ENCODE measurements at places on chromosomes 7 and 10. TPM values are rescaled to one million over a fixed set of nuclear protein-coding genes. Genes with fewer than 3 reads are reported as not detected.

HEPACAM2 gene
- total RNA-seq: not detected

LDB3 gene
- total RNA-seq: 63.8 TPM

ABCA13 gene
- total RNA-seq: not detected

DNA sequence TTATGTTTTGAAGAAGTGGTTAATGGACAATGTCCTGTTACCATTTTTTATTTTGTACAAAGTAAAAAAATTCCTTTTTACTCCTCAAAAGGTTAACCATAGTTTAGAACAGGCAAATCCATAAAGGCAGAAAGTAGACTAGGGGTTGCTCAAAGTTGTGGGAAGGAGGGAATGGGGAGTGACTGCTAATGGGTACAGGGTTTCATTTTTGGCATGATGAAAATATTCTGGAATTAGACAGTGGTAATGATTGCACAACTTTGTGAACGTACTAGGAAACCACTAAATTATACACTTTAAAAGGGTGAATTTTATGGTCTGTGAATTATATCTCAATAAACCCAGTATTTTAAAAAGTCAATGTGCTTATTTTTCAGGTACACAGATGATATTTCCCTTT lies 35.4 kb upstream of the CDK14 start:
- H3K4me1 ChIP-seq: no peaks in the 10 kb centered on the region
- H3K4me3 ChIP-seq: no peak overlapping the region
- H3K27me3 ChIP-seq: no peaks in the 10 kb centered on the region
- H3K27ac ChIP-seq: no peak overlapping the region
- H3K36me3 ChIP-seq: no peaks in the 10 kb centered on the region

GRCh38 chr7:77954773-77955555 lies 156.4 kb downstream of the PHTF2 start:
- H3K27me3 ChIP-seq: no peaks in the 10 kb centered on the region
- no peak overlapping the region for H3K27ac ChIP-seq
- no peaks in the 10 kb centered on the region for H3K36me3 ChIP-seq
- no peak for DNase-seq

- H3K27ac ChIP-seq: no peak overlapping the region
- no peaks in the 10 kb centered on the region for H3K27me3 ChIP-seq
- no peaks in the 10 kb centered on the region for H3K36me3 ChIP-seq
- no peaks in the 10 kb centered on the region for H3K4me1 ChIP-seq
Measured at GRCh38 chr10:61852261-61852660, 49.2 kb upstream of the ARID5B start.

DNA sequence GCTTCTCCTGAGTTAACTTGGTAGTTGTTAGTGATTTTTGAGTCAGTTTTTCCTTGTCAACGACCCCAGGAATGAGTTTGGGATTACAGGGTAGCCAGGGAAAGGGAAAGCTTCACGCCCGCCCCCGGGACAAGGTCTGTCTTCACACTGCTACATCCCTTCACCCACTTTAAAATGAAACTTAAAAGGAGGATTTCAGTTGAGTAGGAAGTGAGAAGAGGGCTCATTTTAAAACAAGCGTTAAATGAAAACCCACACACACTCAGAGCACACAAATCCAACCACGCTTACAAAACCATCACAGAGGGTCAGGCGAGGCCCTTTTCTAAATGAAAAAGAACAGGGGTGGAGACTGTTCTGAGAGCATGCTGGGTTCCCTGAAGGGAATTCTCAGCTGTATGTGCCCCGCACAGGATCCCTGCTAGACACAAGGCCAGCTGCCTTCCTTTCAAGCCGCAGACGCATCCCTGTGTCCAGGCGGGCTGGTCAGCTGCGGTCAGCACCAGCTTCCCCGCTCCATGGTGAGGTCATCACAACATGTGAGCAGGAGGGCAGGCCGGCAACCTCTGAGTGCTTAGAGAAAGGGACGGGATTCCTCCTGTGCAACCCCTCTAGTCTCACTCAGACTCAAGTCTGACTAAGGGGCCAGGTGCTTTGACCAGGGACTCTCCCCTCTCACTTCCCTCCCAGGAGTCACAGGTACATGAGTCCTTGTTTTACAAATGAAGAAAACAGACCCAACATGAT lies 111.8 kb downstream of the EGFR start:
- peak overlapping the region; percentile 96 for H3K27ac ChIP-seq
- no peaks in the 10 kb centered on the region for H3K27me3 ChIP-seq
- DNase-seq: no peak

- H3K4me1 ChIP-seq: peaks cover 17% of the 10 kb centered on the region
- no peaks in the 10 kb centered on the region for H3K27me3 ChIP-seq
- H3K36me3 ChIP-seq: no peaks in the 10 kb centered on the region
- no peak for DNase-seq
- no peak overlapping the region for H3K4me3 ChIP-seq
Measured at GRCh38 chr10:99914236-99914635, 95.5 kb downstream of the DNMBP start.

GRCh38 chr7:130288829-130289228 lies 4.1 kb upstream of the CPA4 start:
- no peaks in the 10 kb centered on the region for H3K36me3 ChIP-seq
- peaks cover 7% of the 10 kb centered on the region for H3K4me1 ChIP-seq
- no peak for DNase-seq

All from thoracic aorta (tissue), 2 donors.